ENCODE measurements at places on chromosomes 5 and 9.

GRCh38 chr9:69115621-69116020 lies 58.5 kb upstream of the TJP2 start:
- no peak for DNase-seq

GRCh38 chr5:83179966-83180365 lies 102.6 kb downstream of the XRCC4 start:
- DNase-seq, result no peak

- no peak for DNase-seq
Observed at GRCh38 chr5:31029925-31030324, 163.6 kb upstream of the CDH6 start.

DNA sequence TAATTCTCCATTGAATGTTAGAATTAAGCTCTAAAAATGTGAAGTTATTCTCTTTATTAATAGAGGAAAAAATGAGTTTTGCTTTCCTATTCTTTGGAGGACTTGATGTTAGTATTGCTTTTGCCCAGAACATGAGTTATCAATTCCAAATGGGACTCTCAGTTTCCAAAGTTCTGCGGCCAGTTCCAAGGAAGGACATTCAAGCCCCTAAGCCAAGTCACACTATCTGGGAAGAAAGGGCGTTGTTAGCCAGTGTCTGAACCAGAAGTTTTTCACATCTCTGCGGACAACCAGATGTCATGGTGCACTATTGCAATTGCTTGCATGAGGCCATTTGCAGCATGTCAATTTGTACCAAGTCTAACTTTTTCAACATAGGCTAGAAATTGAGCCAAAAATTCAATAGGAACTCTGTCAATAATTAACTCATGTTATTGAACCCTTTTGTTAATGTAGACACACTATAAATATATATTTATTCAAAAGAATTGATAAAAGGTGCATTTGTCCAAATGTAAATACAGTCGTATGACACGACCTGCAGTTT lies 183.3 kb upstream of the PIK3R1 start:
- DNase-seq, result no peak

GRCh38 chr9:29445751-29446150 lies 1872.5 kb upstream of the C9orf72 start:
- no peak for DNase-seq

- DNase-seq, result no peak
Observed at GRCh38 chr5:87499478-87500410, 87.0 kb upstream of the CCNH start.

DNA sequence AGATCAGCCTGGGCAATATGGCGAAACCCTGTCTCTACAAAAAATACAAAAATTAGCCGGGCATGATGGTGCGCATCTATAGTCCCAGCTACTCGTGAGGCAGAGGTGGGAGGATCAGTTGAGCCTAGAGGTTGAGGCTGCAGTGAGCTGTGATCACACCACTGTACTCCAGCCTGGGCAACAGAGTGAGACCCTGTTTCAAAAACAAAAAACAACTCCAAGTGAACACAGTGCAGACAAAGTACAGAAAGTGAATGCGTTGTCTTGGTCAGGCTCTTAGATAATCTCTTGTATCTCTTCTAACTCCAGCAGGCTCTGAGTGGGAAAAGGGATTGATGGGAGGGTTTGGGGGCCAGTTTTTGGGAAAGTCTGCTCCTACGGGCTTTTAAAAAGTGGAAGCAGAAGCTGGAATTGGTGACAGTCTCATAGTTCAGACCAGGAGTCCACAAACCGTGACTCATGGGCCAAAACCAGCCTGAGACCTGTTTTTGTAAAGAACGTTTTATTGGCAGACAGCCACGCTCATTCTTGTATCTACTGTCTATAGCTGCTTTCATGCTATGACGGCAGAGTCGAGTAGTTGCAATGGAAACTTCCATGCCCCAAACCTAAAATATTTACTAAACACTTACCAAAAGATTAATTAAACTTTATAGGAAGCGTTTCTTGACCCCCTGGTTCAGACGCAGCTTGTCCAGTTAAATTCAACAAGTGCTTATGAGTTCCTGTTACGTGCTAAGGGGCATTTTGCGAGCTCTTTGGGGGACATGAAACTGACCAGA lies 32.9 kb downstream of the NDST1 start:
- DNase-seq, result no peak

- DNase-seq, result no peak
Observed at GRCh38 chr9:100377015-100377414, 24.3 kb upstream of the TEX10 start.

- no peak for DNase-seq
Observed at GRCh38 chr5:130720355-130720754, 444.7 kb downstream of the HINT1 start.

DNA sequence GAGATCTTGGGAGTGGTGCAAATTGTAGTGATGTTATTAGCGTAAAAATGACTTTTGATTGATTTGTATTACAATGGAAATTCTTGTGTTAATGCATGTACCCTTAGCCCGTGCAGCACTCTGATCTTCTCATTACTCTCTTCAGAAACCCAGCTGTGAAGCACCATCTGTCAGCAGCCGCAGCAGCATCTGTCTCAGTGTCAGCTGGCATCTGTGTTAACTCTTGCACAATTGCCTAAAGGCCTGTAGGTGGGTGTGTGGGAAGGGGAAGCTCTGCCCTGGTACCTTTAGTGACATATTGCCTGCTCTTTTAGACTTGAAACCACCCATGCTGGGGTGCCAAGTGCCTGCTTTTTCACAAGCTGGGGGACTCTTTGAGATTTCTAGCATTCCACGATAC lies 101.3 kb downstream of the FBXL7 start:
- no peak for DNase-seq

DNA sequence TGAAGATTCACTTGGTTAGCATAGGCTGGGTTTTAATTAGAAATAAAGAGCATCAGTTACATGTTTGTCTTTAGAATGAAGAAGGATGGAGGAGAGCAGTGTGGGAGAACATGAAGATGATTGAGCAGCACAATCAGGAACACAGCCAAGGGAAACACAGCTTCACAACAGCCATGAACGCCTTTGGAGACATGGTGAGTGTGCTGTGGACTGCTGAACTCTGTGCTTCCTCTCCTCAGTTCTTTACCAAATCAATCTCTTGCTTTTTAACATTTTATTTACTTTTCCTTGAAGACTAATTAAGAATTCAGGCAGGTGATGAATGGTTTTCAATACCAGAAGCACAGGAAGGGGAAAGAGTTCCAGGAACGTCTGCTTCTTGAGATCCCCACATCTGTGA lies 38.2 kb upstream of the SPATA31E1 start:
- DNase-seq, result no peak

- no peak for DNase-seq
Observed at GRCh38 chr9:112755016-112755427, 4.5 kb downstream of the SNX30 start.

GRCh38 chr5:140007311-140007710 lies 35.8 kb downstream of the NRG2 start:
- DNase-seq, result no peak

DNA sequence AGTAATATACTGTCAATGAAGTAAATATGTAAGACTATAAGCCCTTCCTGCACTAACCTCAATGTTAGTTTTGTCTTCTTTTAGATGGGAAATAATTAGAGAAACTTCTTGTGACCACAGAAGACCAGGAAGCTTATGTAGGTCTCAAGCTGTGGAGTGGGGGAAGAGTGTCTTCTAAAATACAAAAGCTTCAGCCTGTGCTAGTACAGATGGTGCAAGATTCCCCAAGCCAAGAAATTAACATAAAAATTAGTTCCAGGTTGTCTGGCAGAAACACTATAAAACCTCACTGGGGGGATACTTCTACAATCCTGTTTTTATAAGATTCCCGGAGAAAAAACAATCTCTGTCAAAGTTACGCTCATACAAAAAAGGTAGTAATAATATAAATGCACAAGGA lies 103.6 kb downstream of the FNBP1 start:
- DNase-seq, result no peak

- DNase-seq, result no peak
Observed at GRCh38 chr9:26061948-26062575, 383.8 kb upstream of the TUSC1 start.

GRCh38 chr5:93601802-93602155 lies 18.8 kb downstream of the NR2F1 start:
- DNase-seq, result no peak

DNA sequence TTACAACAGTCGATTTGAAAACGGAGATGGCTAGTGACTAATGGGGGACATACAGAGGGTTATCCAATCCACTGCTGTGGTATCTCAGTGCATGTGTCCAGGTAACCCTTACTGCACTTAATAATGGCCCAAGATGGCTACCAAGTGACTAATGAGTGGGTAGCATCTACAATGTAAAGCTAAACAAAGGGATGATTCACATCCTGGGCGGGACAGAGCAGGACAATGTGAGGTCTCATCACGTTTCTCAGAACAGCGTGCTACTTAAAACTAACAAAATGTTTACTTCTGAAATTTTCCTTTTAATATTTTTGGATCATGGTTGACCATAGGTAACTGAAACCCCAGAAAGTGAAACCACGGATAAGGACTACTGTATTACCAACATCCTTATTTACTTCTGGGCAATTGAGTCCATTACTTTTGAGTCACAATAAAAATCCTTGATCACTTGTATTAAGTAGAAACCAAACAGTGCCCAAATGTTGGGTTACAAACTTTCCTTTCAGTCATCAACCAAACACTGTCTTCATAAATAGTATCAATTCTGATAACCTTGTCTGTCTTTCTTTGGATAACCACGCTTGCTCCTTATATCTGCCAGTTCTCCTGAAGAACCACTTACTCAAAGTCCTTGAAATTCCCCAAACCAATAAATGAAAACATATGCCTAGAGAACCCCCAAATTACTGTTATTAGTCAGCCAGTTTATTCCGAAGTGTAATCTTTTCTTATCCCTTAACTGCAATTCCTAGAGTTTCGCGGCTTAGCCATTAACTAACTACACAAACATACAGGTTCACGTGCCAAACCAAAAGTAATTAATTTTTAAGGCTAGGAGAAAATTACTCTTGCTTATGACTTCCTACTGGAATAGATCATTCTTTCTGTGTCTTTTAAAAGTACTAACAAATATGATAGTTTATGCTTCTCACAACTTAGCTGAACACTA lies 59.7 kb downstream of the ELL2 start:
- DNase-seq, result no peak

DNA sequence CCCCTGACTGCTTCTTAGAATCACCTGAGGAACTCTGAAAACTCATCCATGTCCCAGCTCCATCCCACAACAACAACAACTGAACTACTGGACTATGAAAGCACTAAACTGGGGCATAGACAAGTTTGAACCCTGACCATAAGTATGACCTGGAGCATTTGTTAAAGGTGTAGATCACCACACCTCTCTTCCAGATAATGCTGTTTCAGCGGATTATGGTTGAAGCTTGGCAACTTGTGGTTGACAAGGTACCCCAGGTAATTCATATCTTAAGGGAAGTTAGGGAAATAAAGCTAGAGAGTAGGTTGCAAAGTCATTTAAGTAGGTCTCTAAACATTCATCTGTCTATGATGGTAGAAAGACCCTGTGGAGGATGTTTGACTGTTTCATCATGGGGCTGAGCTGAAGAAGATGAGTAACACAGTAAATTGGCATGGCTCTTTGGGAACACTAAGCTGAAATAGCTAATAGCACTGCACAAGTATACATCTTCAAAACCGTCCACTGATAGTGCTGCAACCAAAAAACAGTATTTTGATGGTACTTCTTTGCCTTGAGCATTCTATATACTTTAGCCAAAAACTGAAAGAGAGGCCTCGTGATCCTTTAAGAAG lies 80.2 kb downstream of the TMEM174 start:
- DNase-seq, result no peak

DNA sequence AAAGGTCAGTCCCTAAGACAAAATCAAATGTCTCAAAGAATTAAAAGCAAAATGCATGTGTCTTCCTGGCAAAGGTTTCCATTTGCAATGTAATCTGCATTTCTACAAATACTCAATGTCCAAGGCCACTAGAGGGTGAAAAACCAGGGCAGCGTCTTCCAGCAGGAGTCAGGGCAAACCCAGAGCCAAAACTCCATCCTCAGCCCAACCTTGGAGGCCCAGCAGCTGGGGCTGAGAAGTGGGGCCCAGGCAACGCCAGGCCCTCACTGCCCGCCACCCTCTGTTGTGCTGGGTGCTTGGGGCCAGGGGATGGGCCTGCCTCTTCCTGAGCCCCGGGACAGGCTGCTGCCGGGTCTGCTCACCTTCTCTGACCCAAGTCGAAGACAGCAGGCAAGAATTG lies 200.1 kb downstream of the PAX5 start:
- no peak for DNase-seq

DNA sequence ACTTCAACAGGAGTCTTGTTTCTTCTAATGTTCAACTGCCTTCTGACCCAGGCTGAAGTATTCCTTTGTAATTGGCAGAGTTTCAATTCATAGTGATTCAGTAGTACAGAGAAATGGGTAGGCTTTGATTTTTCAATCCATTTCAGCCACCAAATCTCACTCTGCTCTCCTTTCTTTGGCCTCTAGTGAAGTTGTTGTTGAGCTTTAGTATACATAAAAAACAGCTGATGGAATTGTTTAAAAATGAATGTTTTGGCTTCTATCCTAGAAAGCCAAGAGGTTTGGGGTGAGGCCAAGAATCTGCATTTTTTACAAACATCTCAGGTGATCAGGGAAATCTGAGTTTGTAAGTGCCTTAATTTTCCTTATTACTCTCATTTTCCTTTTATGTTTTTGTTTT lies 182.9 kb upstream of the MAP1B start:
- DNase-seq, result no peak

DNA sequence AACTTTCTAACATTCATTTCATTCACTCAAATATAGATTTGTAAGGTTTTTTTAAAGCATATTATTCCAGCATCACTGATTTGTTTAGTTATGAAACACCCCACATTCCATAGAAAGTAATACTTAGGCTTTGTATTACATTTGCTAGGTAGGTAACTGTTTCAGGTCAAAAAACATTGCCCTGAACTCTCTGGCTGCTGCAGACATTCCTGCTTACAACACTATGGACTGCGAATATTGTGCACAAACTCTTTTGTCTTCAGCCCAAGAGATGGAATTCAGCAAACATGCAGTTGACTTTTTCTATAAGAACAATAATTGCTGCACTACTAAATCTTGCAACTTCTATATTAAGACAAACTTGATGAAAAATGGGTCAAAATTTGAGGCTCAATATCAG lies 301.0 kb downstream of the ARL15 start:
- no peak for DNase-seq

GRCh38 chr5:42994555-42995359 lies 45.4 kb downstream of the ANXA2R start:
- peak; percentile 51 for DNase-seq
